Spinal cord (tissue), 10 donors: ENCODE measurements at places on chromosomes 13 and 19.

DNA sequence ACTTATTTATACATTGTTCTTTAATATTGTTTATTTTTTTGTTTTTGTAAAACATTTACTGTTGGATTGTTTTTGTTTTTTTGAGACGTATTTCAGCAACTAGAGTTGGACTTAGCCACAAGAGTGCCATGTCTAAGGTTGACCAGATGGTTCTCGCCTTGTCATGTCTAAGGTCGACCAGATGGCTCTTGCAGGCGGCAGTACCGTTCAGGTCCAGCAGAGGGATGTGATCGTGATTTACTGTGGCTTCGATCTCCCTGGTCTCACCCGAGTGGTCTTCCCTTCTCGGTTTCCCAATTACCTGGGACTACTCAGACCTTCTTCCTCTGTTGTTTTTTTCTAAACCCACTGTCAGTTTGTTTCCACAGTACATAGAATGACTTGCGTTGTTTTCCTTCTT lies 1438.6 kb downstream of the UQCRFS1 start:
- no peak for DNase-seq

- no peak for DNase-seq
Observed at GRCh38 chr19:4140237-4140711, 13.2 kb upstream of the CREB3L3 start.

- DNase-seq: no peak
Observed at GRCh38 chr19:41194157-41194552, 1.1 kb downstream of the CYP2S1 start.

DNA sequence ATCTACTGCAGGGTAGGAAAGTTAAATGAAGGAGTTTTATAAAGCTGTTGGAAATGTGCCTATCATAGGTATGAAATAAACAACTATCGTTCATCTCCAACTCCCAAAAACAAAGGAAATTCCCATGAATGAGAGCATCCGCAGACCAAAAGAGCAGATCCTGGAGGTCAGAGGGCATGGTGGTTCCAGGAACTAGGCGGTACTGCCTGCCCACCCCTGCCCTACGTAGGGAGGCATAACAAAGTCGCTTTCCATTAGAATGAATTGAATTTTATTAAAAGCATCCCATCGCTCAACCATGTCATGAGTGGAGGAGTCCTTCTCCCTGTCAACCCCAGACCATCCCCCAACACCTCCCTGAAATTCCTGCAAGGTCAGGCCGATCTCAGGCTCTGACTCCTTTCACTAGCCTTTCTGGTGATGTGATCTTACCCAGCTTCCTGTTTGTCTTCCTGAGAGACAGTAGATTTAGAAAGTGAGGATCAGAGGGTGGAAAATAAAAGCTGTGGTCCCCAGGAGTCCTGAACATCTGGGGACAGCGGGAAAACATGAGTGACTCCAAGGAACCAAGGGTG lies at the start of gene CLEC4M:
TSS of gene CLEC4M (plus strand) at position 525 of the 575 bp plus-strand sequence. CDS start at position 549, 24 bp downstream.
- DNase-seq: no peak

GRCh38 chr19:37551129-37551993 lies 43.2 kb downstream of the ZNF571 start:
- peak; percentile 48 for DNase-seq

DNA sequence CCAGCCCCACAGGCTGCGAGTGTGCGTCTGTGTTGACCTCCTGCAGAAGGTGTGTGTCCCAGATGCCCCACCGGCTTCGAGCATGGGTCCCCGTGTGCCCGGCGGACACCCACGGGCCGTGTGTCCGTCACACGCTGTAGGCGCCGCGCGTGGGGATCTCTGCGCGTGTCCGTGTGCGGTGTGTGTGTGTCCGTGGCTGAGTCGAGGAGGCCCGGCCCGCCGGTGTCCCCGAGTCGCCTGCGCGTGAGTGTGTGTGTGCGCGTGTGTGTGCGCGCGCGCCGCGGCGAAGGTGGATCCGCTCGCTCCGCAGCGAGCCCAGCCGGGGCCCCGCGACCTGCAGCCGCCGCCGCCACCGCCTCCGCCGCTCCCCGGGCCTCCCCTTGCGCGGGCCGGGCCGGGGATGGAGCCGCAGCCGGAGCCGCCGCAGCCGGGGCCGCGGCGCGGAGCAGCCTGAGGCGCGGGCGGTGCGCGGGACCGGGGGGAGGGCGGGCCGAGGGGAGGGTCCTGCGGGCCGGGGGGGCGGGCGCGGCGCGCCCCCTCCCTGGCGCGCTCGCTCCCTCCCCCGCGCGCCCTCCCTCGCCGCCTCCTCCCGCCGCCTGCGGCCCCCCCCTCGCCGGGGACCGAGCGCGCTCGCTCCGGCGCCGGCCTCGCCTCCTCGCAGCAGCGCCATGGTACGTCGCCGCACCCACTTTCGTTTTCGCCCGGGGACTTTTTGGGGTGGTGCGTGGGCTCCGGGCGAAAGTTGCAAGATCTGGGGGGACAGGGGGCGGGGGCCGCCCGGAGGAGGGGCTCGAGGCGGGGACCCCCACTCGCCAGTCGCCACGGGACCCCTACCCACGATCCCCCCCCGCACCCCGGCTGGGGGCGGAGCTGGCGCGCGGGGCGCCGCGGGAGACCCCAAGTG lies 7.1 kb upstream of the NFIC start:
- DNase-seq: no peak

DNA sequence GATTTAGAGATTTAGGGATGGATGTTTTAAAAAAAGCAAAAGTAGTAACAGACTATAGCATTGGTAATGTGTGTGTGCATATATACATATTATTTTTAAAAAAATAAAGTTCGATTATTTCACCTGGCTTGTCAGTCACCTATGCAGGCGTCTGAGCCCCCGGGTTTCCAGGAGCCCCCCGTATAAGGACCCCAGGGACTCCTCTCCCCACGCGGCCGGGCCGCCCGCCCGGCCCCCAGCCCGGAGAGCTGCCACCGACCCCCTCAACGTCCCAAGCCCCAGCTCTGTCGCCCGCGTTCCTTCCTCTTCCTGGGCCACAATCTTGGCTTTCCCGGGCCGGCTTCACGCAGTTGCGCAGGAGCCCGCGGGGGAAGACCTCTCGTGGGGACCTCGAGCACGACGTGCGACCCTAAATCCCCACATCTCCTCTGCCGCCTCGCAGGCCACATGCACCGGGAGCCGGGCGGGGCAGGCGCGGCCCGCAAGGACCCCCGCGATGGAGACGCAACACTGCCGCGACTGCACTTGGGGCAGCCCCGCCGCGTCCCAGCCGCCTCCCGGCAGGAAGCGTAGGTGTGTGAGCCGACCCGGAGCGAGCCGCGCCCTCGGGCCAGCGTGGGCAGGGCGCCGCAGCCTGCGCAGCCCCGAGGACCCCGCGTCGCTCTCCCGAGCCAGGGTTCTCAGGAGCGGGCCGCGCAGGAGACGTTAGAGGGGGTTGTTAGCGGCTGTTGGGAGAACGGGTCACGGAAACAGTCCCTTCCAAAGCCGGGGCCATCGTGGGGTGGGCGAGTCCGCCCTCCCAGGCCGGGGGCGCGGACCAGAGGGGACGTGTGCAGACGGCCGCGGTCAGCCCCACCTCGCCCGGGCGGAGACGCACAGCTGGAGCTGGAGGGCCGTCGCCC lies 840 bp upstream of the CCNA1 start:
- DNase-seq: no peak

- no peak for DNase-seq
Observed at GRCh38 chr19:4570402-4570801, 10.9 kb upstream of the SEMA6B start.

GRCh38 chr13:93266681-93267080 lies 40.1 kb downstream of the GPC6 start:
- DNase-seq: no peak

DNA sequence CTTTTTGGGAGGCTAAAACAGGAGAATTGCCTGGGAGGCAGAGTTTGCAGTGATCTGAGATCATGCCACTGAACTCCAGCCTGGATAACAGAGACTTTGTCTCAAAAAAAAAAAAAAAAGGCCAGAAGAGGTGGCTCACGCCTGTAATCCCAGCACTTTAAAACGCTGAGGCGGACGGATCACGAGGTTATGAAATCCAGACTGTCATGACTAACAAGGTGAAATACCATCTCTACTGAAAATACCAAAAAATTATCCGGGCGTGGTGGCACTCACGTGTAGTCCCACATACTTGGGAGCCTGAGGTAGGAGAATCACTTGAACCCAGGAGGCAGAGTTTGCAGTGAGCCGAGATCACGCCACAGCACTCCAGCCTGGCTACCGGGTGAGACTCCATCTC lies 39.9 kb downstream of the ZNF611 start:
- no peak for DNase-seq

GRCh38 chr19:4633140-4633967 lies 6.0 kb upstream of the TNFAIP8L1 start:
- no peak for DNase-seq

DNA sequence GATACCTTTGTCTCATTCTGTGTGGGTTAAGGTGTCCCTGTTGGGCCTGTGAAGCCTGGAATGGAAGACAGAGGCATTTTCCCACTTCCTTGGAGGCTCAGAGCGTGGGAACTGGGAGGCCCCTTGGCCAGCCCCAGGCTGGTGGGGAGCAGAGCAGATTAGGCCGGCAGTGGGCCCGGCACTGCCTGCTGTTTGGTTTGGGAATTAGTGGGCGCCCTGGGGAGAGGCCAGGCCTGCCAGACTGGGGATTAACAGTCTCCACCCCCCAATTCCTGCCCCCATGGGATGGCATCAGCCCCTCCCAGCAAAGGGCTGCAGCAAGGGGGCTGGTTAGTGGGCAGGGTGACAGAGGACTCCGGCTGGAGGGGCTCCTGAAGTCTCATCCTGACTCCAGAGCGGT lies 3.1 kb upstream of the BEST2 start:
- DNase-seq: no peak

DNA sequence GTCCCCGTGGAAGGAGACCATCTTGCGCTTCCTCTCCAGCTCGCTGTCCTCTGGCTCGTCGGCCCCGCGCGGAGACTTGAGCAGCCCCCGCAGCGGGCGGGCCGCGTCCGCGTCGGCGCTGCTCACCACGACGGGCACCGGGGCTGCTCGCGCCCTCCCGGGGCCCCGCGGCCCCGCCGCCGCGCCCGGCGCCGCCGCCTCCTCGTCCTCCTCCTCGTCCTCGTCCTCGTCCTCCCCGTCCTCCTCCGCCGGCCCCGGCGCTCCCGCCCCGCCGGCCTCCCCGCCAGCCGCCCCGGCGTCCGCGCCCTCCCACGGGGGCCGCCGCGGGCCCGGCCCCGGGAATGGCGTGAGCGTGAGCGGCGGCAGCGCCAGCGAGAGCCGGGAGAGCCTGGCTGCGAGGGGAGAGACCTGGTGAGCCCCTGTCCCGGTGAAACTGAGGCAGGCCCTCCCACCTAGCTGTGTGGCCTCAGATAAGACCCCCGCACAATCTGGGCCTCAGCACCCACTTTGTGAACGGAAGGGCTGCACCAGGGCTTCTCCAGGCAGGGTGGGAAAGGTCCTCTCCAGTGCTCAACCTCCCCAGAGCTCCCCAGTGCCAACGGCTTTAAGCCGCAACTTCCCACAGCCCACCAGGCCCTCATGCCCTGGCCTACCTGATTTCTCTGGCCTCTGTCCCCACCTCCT lies 17.8 kb downstream of the LMTK3 start:
- no peak for DNase-seq

- DNase-seq: no peak
Observed at GRCh38 chr13:39468306-39468705, 134.7 kb downstream of the LHFPL6 start.

DNA sequence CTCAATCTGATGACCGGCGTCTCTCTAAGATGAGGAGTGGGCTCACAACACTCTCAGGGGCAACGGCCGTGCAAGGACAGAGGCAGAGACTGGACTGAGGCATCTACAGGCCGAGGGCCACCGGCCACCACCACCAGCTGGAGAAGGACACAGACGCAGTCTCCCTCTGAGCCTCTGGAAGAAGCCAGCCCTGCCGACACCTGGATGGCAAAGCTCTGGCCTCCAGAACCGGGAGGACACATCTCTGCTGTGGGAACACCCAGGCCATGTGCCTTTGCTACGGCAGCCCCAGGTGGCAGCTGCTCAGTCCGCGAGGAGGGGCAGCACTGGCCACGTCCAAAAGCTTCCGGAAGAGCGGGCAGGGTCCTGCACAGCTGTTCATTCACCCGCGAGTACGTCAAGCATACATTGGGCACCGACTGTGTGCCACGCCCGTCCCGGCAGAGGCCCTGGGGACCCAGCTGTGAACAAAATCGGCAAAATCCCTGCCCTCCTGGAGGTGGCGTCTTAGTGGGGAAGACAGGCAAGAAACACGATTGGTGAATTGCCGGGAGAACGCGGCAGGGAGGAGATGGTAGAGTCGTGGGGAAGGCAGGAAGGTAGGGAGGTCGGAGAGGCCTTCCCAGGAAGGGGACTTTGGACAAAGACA lies 17.1 kb downstream of the C2CD4C start:
- no peak for DNase-seq
